ENCODE measurements at places on chromosomes 3 and 15. TPM values are rescaled to one million over a fixed set of nuclear protein-coding genes. Genes with fewer than 3 reads are reported as not detected.

DNA sequence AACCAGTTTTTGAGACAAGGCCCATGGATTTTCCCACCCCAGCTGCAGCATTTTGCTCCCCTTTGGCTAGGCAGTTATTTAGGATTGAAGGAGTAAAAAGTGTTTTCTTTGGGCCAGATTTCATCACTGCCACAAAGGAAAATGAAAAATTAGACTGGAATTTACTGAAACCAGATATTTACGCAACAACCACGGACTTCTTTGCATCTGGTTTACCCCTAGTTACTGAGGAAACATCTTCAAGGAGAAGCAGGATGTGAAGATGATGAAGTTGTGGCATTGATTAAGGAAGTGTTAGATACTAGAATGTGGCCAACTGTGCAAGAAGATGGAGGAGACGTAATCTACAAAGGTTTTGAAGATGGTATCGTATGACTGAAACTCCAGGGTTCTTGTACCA is 165.2 kb upstream of the MYRIP start:
- no peak overlapping the region for H3K4me3 ChIP-seq
- no peak overlapping the region for H3K27ac ChIP-seq
- no peaks in the 10 kb centered on the region for H3K27me3 ChIP-seq
- no peak for DNase-seq
- no peaks in the 10 kb centered on the region for H3K4me1 ChIP-seq

DNA sequence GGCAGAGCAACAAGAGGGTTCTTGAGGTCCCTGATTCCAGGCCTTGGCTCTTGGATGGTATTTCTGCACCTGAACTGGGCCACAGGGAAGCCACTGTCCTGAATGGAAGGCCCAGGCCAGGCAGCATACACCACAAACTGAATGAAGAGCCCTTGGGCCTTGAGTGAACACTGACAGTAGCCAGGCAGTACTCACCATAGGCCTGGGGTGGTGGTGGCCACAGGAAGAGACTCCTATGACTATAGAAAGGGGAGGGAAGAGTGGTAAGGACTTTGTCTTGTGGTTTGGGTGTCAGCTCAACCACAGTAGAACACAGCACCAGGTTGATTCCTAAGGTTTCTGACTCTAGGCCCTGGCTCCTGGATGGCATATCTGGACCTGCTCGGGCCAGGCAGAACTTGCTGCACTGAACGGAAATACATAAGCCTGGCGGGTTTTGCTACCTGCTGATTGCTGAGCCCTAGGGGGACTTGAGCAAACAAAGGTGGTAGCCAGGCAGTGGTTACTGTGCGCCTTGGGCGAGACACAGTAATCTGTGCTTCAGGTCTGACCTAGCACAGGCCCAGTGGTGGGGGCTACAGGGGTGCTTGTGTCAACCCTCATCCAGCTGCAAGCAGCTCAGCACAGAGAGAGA is 241.4 kb downstream of the ISL2 start:
- no peak for DNase-seq
- no peak overlapping the region for H3K4me3 ChIP-seq
- no peaks in the 10 kb centered on the region for H3K36me3 ChIP-seq
- peaks cover 16% of the 10 kb centered on the region for H3K4me1 ChIP-seq
- no peaks in the 10 kb centered on the region for H3K27me3 ChIP-seq

DNA sequence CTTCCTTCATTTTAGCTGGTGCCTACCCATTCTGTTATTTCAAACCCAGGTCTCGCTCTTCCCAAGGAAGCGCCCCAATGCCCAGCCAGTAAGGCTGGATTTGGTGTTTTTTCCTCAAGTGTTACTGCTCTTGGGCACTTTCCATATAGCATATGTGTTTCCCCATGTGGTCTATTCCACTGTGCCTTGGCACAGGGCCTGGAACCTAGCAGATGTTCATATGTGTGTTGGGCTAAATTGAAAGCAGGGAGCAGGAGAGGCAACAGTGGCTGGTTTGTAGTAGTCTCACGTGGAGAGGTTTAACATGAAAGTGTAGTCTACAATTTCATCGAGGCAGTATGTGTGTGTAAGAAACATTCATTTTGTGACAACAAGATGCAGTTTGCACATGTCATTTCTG is 48.2 kb upstream of the TEX264 start:
- H3K27me3 ChIP-seq: no peaks in the 10 kb centered on the region
- DNase-seq: no peak
- H3K4me3 ChIP-seq: no peak overlapping the region
- H3K27ac ChIP-seq: no peak overlapping the region
- peaks cover 18% of the 10 kb centered on the region for H3K36me3 ChIP-seq
- H3K4me1 ChIP-seq: no peaks in the 10 kb centered on the region

GOLGA6B gene
- not detected for total RNA-seq

ADAMTSL3 gene
- total RNA-seq: not detected
